ENCODE measurements at places on chromosomes 3 and 15.

DNA sequence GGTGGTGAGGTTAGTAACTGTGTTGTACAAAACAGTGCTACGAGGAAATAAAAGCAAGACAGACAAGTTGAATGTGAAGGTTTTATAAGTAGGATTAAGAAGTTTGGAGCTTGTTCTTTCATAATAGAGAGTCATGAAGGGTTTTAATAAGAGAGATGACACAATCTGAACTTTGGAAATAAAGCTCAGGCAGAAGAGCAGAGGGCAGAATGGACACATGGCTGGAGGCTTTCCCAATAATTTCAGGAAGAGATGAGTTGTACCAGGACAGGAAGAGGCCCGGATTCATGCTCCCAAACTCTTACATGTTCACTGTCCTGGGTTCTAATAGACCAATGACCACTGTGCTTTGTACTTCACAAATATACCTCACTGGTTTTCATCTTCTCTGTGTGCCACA is 194.8 kb downstream of the SLC9A9 start:
- DNase-seq, result no peak

DNA sequence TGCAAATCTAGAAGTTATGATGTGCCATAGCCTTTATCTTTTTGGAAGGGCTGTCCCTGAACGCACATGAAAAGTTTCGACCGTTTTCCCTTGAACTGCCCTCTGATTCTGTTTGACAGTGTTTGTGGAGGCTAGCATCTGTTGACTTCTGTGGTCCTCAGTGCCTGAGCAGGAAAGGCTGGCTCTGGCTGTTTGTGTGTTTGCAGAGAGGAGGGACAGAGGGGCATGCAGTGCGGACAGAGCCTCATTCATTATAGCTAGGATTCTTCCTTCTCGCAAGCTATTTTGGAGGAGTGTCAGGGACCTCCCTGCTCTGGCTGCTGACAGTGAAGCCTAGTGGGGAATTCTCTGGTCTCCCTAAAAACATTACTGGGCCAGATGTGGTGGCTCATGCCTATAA is 64.5 kb downstream of the CDAN1 start:
- DNase-seq, result no peak

DNA sequence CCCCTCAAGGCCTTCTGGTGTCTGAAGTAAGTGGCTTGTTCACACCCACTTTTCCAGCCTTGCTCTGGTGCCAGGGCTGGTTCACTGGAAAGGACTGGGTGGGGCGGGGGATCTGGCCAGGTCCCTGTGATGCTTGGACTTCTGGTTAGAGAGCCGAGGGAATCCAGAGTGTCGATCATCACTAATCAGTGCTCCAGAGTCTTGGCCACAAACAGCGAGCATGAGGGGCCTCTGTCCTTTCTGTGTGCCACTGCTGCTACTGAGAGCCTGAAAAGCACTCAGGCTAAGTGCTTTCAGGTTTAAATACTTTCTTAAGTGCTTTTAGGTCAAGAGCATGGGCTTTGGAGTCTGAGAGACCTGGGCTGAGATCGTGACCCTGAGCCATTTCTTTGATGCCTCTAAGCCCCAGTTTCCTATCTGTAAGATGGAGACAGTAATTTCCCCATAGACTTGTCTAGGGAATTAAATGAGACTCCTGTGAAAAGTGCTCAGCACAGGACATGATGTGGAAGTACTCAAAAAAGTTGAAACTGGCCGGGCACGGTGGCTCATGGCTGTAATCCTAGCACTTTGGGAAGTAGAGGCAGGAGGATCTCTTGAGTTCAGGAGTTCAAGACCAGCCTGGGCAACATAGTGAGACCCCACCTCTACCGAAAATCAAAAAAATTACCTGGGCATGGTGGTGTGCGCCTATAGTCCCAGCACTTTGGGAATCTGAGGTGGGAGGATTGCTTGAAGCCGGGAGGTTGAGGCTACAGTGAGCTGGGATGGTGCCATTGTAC is 53.8 kb upstream of the SEC22A start:
- no peak for DNase-seq

DNA sequence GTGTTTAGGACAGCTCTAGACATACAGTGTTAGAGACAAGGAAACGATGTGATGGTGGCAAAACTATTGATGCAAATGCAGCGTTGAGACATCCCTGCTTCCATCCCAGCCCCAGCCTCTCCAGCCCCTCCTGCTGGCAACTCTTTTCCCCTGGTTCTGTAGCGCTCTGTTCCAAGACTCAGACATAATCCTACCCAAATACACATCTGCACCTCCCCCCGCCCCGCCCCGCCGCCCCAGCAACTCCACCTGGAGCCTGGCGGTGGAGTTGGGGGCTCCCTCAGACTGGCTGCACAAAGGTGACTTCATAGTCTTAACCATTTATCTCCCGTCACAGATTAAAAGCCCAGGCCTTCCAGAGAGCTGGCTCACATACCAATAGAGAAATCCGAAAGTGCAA is 7.2 kb upstream of the SEC22A start:
- DNase-seq, result no peak

- DNase-seq, result no peak
Measured at GRCh38 chr15:55327387-55327786, 8.4 kb downstream of the PIGB start.

DNA sequence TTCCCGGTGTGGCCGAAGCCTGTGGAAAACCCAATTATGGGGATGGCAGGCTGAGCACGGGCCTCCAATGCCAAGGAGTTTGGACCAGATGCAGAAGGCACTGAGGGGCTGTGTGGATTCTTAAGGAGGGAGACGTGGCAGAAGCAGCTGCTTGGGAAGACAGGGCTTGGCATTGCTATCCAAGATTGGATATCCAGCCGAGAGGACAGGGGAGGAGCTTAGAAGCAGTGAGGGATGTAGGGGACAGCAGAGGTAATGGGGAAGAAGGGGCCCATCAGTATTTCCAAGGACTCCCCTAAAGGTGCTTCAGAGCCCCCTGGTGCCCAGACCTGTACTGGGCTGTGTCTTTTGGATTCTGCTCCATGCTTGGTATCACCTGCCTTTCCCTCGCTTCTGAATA is 112.8 kb upstream of the TLE3 start:
- no peak for DNase-seq

- no peak for DNase-seq
Measured at GRCh38 chr3:10192953-10193691, 28.4 kb downstream of the IRAK2 start.

DNA sequence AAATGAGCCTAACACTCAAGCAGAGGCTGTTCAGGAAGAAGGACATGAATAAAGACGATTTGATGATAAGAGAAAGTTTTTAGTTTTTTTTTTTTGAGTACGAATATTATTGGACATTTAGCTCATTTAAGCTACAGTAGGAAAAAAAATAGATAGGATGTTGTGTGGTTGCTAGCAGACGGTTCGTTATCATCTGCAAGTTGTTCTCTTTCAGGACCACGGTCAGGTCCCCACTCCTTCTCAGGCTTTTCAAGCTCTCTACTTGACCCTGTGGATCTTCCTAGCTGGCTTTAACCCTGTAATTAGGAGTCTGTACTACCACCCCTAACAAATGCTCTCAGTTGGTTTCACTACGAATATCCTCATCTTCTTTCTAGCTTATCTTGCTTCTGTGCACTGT is 1.1 kb downstream of the KCNH8 start:
- DNase-seq, result no peak

DNA sequence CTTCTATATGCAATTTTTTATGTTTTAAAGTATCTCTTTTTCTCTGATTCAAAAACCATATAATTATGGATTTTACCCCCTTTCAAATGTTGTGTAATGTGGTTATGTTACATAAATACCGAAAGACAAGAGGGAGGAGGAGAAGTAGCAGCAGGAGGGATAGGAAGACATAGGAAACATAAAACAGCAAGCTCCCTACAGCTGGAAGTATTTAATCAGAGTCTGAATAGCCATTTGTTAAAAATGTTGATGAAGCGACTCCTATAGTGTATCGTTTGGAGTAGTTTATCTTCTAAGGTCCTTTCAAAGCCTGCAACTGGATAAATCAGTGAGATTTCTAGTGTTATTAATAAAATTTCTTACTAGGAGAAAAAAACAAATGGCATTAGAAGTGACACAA is 598.1 kb upstream of the GOLIM4 start:
- no peak for DNase-seq

DNA sequence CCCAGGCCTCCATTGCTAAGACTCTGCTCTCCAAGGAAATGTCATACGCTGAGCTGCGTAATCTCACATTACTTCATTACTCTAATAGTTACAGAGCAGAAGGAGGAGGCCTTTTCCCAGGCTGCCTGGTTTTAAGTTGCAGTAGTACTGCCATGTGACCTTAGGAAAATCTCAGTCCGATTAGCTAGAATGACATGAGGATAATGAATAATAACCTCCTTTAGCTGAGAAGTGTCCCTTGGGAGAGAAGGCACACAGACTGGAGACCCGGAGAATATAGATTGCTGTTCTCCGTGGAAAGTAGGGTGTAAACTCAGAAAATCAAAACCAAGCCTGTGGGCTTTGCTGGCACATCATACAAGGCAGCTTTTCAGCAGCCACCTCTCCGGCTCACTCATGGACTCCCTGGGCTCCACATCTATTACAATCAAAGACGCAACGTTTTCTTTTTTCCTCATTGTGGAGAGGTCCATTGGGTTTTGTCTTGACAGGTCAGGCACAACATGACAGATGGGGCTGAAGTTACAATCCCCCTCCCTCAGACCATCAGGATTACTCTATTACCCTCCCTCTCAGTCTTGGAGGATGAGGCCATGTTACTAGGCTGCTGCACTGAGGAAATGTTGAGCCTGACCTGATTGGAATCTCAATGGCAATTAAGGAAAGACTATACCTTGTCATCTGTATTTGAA is 134.8 kb upstream of the MB21D2 start:
- no peak for DNase-seq

DNA sequence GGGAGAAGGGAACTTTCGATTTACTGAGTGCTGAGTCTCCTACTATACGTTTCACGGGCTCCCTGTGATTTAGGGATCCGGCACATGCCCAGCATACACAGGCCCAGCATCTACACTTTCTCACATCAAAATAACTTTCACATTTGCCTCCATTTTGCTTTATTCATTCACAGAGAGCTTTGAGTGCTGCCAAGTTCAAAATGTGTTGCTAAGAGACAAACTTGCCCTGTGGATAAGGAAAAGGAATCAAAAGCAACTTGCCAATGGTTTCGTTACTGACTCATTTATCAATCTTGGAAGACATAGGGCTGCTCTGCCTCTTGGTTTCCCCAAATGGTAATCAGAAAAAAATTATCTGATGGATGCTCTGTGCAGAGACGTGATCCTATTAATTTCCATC is 86.3 kb upstream of the LRRN1 start:
- DNase-seq, result no peak

DNA sequence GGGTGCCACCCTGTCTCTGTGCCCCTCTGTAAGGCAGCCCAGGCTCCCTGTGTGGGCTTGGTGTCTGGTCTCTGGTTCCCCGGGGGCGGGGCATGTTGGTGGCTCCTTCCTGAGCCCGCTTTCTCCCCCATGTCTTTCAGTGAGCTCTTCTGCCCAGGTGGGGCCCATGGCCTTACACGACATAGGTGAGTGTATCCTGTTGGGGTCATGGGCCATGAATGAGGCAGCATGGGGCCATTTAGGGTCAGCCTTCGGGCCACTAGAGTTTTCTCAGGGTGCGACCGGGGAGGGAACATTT is 195.1 kb downstream of the UBE3A start:
- DNase-seq, result no peak

- DNase-seq, result no peak
Measured at GRCh38 chr15:23422946-23423708, 23.9 kb downstream of the GOLGA6L2 start.

DNA sequence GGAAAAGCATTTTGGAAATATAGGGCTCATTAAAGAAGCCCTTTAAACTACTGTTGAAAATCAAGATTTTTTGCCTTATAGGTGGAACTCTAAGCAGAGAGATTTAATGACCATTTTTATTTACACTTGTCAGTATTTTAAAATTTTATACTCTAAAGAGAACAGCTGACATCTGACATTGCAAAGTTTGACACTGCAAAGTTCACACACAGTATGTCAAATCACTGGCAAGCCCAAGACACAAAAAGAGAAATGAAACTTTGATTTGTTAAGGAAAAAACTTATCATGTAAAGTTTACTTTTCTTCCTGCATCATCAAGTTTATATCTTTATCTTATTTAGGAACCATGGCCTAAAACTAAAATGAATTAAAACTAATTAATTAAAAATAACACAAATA is 40.2 kb downstream of the DPH6 start:
- DNase-seq, result no peak

DNA sequence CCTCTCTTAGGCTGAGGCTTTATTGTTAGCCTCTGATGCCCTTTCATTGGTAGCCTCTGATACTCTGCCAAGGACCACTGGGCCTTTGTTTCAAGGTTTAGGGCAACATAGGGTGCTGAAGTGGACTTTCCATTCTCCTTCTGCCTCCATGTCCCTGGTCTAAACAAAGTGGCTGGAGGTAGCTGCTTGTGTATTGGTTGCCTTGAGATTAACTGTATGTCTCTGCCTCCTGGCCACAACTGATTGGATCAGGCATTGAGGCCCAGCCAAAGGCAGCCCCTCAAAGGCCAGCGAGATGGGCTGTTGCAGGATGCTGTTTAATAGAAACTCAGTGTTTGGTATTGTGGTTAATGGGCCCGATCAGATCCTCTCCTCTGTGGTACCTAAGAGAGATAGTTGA is 77.9 kb upstream of the PRR23C start:
- no peak for DNase-seq

- DNase-seq, result no peak
Measured at GRCh38 chr3:149170672-149171071, 41.2 kb downstream of the HPS3 start.

GRCh38 chr15:62118520-62119226 is 46.4 kb downstream of the C2CD4B start:
- DNase-seq, result no peak

GRCh38 chr3:58072763-58073130 is 64.5 kb downstream of the FLNB start:
- no peak for DNase-seq

- no peak for DNase-seq
Measured at GRCh38 chr3:31962801-31963205, 18.3 kb downstream of the OSBPL10 start.

- no peak for DNase-seq
Measured at GRCh38 chr3:124829819-124830554, 57.2 kb downstream of the ITGB5 start.

DNA sequence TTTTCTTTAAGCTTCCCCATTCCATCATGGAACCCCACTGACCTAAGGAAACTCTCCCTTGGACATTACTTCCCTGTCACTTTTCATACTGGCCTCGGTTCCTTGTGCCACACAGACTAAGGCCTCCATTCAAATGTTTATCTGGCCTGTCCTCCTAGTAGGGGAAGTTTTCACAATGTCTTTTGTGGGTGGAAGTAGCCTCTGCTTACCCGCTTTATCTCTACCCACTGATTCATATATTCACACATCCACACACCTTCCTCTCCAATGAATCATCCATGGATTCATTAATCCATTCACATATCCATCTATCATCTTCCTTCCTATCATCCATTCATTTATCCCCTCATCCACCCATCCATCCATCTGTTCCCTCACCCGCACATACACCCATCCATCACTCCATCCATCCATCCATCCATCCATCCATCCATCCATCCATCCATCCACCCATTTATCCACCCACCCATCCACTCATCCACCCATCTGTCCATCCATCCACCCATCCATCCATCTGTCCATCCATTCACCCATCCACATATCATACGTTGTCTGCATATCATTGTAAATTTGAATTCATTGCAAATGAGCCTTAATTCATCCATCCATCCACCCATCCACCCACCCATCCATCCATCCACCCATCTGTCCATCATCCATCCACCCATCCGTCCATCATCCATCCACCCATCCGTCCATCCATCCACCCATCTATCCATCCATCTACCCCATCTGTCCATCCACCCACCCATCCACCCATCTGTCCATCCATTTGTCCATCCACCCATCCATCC is 49.1 kb downstream of the IQSEC1 start:
- DNase-seq, result no peak

All from stimulated activated CD8-positive, alpha-beta memory T cell treated with anti-CD3 and anti-CD28 coated beads, Interleukin-2, amount 100 ng/mL, for 48 hours (primary cell).